Stimulated activated CD4-positive, alpha-beta T cell treated with anti-CD3 and anti-CD28 coated beads, Interleukin-2, amount 100 ng/mL, for 48 hours (primary cell): ENCODE measurements at places on chromosomes 1 and 21.

DNA sequence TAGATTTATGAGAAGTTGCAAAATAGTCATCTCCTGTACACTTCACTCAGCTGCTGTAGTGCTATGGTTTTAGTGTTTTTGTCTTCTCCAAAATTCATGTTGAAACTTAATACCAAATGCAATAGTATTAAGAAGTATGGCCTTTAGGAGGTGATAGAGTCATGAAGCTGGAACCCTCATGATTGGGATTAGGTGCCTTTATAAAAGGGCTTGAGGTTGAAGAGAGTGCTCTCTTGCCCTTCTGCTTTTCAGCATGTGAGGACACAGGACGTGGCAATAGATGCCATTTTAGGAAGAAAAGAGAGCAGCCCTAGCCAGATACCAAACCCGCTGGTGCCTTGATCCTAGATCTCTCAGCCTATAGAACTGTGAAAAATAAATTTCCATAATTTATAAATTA, 87.6 kb downstream of the CTH start:
- no peak for DNase-seq

DNA sequence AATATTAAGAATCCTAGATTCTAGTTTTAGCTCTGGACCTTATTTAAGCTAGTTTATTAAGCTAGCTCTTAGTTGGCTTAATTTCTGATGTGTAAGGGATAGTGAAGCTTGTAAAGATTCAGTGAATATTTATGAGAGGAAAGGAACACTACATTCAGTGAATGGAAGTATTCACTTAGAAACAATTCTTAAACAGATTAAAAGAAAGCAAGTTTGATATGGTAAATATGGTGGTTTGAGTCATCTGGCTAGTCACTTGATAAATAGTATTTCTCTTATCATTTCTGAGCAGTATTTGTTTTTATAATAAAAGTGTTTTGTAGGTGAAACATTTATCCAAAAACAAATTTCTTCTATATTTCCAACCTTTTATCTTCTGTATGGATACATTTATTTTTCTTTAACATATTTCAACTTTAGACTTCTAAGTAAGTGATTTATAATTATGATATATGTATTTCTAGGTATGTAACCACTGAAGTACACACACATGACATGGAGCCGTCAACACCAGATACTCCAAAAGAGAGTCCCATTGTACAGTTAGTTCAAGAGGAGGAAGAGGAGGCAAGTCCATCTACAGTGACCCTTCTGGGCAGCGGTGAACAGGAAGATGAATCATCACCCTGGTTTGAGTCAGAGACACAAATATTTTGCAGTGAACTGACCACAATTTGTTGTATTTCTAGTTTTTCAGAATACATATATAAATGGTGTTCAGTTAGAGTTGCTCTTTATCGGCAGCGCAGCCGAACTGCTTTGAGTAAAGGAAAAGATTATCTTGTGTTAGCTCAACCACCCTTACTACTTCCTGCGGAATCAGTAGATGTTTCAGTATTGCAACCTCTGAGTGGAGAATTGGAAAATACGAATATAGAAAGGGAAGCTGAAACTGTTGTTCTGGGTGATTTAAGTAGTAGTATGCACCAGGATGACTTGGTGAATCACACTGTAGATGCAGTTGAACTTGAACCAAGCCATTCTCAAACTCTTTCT, 55.6 kb downstream of the SUCO start:
- no peak for DNase-seq

GRCh38 chr21:42646076-42646825, 7.2 kb upstream of the PDE9A start:
- DNase-seq, result no peak

GRCh38 chr1:85555867-85556573, 24.5 kb upstream of the CCN1 start:
- DNase-seq, result no peak
